ENCODE measurements at places on chromosomes 2 and 18. TPM values are rescaled to one million over a fixed set of nuclear protein-coding genes. Genes with fewer than 3 reads are reported as not detected.

DNA sequence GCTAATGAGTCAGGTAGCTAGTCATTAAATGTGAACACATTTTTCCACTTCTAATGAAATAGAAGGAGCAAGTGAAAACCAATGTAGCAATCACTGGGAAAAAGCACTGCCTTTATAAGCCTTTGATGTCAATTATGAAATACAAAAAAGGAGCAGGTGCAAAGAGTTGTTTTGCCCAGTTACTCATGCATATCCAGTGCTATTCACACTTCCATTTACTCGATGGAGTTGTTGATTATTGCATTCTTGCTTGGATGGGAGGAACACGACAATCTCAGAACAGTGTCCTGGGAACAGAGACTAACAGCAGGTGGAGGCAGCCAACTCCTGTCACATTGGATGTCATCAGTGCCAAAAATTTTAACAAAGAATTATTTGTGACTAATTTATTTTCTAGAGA lies 372.5 kb downstream of the CBLN2 start:
- H3K27ac ChIP-seq: no peak overlapping the region
- no peaks in the 10 kb centered on the region for H3K27me3 ChIP-seq

DNA sequence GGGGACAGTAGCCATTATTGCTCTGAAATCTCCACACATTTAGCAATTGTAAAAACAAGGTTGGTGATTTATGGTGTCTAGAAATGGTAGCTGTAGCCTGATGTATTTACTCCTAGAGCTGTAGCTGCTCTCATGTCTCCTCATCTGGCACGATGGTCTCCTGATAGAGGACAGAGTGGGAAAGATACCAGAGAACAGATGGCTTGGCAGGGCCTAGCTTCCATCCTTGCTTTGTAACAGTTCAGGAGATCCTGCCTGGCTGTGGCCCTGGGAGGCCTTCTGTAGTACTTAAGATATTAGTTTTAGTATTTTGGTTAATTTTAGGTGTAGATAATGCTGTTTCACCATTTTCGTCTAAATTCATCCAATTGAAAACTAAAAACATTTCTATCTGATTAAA lies 6.7 kb downstream of the ATG16L1 start:
- no peak overlapping the region for H3K4me3 ChIP-seq
- H3K36me3 ChIP-seq: peaks cover 31% of the 10 kb centered on the region
- no peak overlapping the region for H3K27ac ChIP-seq
- H3K27me3 ChIP-seq: no peaks in the 10 kb centered on the region

GRCh38 chr18:64037812-64038414 lies 68.0 kb downstream of the SERPINB8 start:
- no peak overlapping the region for H3K27ac ChIP-seq
- peak; percentile 11 for DNase-seq
- H3K4me3 ChIP-seq: no peak overlapping the region
- no peaks in the 10 kb centered on the region for H3K36me3 ChIP-seq
- H3K4me1 ChIP-seq: no peaks in the 10 kb centered on the region

GRCh38 chr2:192969055-192969454 lies 774.3 kb upstream of the TMEFF2 start:
- DNase-seq: no peak
- no peak overlapping the region for H3K27ac ChIP-seq
- no peak overlapping the region for H3K4me3 ChIP-seq
- H3K4me1 ChIP-seq: no peaks in the 10 kb centered on the region
- no peaks in the 10 kb centered on the region for H3K36me3 ChIP-seq
- H3K27me3 ChIP-seq: no peaks in the 10 kb centered on the region

DNA sequence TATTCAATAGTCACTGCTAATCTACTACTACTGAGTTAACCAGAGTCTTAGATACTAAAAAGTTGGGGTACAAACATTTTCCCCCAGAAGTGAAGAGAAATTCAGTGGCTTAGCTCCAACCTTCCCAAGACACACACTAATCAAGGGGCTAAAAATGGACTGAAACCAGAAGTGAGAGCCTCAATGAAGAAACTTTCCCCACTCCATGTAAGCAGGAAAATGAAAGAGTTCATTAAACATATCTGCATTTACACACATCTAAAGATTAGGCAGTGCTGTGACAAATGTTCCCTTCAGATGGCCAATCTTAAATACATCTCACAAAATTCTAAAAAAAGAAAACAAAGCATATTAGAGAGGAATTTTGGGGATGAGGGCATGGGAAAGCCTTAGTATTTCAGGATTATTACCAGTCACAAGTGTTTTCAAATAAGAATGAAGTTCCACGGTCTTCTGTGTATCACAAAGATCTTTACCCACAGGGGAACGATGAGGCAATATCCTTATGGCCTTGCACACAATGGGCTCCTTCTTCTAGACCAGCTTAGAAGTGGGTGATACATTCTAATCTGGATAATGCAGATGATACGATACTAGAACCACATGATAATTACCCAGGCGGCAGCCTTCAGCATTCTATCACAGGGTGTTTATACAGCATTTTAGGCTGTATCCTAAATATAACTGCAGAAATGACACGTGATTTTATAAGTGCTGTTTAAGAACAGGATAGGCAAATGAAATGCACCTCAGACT lies 17.1 kb downstream of the ANKRD44 start:
- DNase-seq: no peak
- H3K27me3 ChIP-seq: no peaks in the 10 kb centered on the region
- H3K27ac ChIP-seq: no peak overlapping the region
- no peaks in the 10 kb centered on the region for H3K36me3 ChIP-seq

- H3K36me3 ChIP-seq: no peaks in the 10 kb centered on the region
- no peak for DNase-seq
- no peak overlapping the region for H3K4me3 ChIP-seq
- no peaks in the 10 kb centered on the region for H3K27me3 ChIP-seq
- H3K4me1 ChIP-seq: peaks cover 3% of the 10 kb centered on the region
Measured at GRCh38 chr2:138713069-138713496, 67.1 kb downstream of the NXPH2 start.

DNA sequence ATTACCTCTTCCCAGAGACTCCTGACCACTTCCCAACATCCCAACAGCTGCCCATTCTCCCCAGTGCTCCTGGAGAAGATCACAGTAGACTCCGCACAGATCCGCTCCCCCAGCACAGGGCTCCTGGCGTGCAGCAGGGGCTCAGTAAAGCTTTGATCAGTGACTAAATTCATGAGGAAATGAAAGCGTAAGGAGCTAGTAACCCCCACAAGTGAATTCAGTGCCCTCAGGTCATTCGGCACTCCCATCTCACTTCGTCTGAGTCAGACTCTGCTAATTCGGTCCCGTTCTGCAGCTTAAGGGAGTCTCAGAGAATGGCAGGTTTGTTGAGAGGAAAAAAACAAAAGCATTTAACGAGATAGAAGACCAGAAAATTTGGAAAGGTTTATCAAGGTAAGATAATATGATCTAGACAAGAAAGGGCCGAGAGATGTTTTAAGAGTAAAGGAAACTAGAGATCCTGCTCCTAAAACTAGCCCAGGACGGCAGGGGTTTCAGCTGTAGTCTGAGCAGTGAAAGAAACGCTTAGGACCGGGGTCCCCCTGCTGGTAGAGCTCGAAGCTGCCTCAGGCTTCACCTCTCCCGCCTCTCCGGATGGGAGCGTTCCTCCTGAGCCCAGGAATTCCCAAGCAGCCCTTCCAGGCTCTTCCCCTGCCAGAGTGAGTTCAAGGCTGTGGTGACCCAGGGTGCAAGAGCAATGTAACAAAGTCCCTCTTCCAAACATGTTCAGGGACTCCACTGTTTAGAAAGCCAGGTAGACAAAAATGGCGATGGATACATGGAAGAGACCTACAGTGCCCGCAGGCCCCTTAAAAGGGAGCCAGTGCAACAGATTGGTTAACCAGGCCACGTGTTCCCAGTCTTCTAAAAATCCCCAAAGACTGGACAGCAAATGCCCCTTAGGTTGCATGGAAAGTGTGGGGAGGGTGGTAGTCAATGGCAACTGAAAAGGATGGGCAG lies 127.3 kb downstream of the DNER start:
- H3K36me3 ChIP-seq: no peaks in the 10 kb centered on the region
- no peak overlapping the region for H3K4me3 ChIP-seq
- H3K4me1 ChIP-seq: no peaks in the 10 kb centered on the region
- no peaks in the 10 kb centered on the region for H3K27me3 ChIP-seq
- no peak overlapping the region for H3K27ac ChIP-seq

GRCh38 chr2:21427606-21428005 lies 303.8 kb downstream of the TDRD15 start:
- no peak overlapping the region for H3K27ac ChIP-seq
- H3K4me1 ChIP-seq: peaks cover 6% of the 10 kb centered on the region
- no peaks in the 10 kb centered on the region for H3K36me3 ChIP-seq
- no peak for DNase-seq
- H3K27me3 ChIP-seq: no peaks in the 10 kb centered on the region

DNA sequence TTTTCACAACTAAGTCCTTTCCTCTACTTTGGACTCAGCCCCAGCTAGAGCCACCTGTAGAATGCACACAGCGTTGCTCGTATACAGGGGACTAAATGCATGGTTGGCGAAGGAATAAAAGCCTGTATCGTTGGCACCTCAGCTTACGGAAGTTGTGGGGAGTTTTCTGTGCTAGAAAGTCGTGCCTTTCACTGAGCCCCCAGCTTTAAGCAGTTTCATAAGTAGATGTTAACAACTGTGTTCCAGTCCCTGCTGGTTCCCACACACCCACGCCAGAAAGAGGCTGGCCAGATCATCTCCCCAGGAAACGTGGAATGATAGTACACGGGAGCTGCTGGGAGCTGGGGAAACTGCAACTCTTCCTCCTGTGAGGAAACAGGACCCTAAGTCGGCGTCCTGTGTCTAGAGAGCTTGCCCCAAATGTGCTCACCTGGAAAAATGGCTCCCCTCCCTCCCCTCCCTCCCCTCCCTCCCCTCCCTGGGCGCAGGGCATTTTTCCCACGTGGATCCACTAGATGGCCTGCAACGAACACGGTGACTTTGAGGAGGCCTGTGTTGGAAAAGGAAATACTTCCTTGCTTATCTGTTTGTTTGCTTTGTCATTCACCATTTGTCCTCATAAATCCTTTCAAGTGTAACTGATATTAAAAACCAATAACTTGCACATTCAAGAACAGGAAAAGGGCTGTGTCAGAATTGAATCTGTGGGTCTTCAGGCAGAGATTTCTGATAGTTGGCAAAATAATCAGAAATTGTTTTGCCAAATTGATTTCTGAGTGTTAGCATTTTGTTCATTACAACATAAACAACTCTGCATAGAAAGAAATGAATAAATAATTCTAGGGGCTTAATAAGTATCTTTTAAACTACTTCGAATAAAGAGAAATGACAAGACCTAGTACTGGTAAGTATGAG lies 43.9 kb upstream of the RFX8 start:
- no peak overlapping the region for H3K27ac ChIP-seq
- H3K36me3 ChIP-seq: no peaks in the 10 kb centered on the region
- peaks cover 24% of the 10 kb centered on the region for H3K4me1 ChIP-seq
- peak; percentile 50 for DNase-seq

DNA sequence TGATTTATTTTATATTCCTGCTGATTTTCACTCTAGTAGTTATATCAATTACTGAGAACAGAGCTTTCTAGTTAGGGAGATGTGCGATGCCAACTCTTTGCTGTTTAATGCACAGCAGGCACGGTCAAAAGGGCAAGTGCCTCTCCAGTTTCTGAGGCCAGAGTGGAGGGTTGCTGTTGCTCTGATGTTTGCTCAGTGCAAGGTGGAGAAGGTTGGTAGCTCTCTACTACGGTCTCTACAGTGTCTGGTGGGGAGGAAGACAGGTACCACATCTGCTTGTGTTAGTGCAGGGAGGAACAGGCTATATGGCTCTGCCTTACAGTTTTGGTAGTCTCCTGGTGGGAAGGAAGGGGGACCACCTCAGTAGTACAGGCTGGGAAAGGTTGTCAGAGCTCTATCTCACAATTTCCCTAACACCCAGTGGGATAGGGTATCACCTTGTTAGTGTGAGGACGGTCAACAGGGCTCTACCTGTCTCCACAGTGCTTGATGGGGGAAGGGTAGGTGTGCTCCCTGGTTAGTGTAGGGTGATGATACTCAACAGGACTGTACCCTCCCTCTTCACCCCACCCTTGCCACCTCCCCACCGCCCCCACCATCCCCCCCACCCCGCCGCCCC lies 85.9 kb downstream of the FANCL start:
- no peaks in the 10 kb centered on the region for H3K27me3 ChIP-seq
- no peak for DNase-seq
- no peak overlapping the region for H3K4me3 ChIP-seq
- no peaks in the 10 kb centered on the region for H3K4me1 ChIP-seq
- H3K27ac ChIP-seq: no peak overlapping the region

DNA sequence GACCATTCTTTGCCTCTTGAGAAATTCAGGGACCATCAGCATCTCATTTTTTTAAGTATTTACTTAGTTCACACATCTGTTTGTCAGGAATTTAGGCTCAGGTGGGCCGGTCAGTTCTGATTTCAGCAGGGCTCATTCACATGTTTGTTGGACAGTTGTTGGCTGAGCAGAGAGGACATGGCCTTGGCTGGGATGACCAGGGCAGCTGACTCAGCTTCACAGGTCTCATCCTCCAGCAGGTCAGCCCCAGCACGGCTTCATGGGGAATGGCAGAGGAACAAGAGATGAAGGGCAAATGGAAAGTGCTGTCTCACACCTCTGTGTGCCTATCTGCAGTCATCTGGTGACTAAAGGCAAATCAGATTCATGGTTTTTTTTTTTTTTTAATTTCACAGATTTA lies 136.1 kb upstream of the TMEM200C start:
- H3K27ac ChIP-seq: no peak overlapping the region
- H3K4me3 ChIP-seq: no peak overlapping the region
- DNase-seq: no peak
- no peaks in the 10 kb centered on the region for H3K27me3 ChIP-seq
- H3K4me1 ChIP-seq: no peaks in the 10 kb centered on the region
- no peaks in the 10 kb centered on the region for H3K36me3 ChIP-seq

GRCh38 chr2:39377226-39377939 lies 59.7 kb downstream of the MAP4K3 start:
- no peak for DNase-seq
- no peak overlapping the region for H3K4me3 ChIP-seq
- H3K4me1 ChIP-seq: peaks cover 10% of the 10 kb centered on the region

DNA sequence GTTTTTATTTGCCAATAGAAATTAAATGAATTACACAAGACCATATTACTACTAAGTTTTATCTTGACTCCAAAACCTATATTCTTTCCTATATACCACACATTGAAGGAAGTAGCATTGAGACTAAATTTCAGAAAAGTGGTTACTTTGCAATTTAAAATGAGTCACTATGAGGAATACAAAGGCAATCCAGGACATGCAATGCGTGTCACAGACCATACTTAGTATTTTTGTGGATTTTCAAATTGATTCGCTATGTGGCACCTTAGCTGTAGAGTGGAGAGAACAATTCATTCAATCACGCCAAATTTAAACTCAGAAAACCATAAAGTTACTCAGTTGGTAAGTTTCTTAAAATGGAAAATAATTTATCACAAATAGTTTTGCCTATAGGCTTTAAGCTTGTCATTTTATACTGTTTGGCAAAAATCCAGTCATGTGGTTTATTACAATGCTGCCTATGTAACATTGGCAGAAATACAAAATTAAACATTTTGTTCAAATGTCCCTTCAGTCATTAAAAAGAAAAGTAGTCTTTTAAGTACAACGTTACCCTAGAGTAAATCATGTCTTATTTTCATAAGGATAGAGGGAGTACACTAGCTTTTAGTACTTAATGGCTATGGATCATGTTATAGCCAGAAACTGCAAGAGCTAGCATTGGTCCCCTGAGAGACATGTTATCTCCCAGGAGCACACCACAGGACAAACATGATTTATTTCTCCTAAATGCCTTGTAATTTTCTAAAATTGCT lies 222.8 kb upstream of the CDH7 start:
- no peaks in the 10 kb centered on the region for H3K36me3 ChIP-seq
- no peak for DNase-seq
- no peak overlapping the region for H3K27ac ChIP-seq
- H3K4me1 ChIP-seq: no peaks in the 10 kb centered on the region
- no peaks in the 10 kb centered on the region for H3K27me3 ChIP-seq
- H3K4me3 ChIP-seq: no peak overlapping the region

The PRKAG3 gene
- not detected for polyA plus RNA-seq

The NEURL3 gene
- polyA plus RNA-seq: not detected

The EIPR1 gene
- polyA plus RNA-seq: 46.5 TPM

The C2orf74 gene
- polyA plus RNA-seq: 21.9 TPM

The ALPI gene
- polyA plus RNA-seq: not detected

The CRYBA2 gene
- polyA plus RNA-seq: not detected

The PCARE gene
- not detected for polyA plus RNA-seq

All from IMR-90 (cell line).